ENCODE measurements at places on chromosomes 2 and 18. TPM values are rescaled to one million over a fixed set of nuclear protein-coding genes. Genes with fewer than 3 reads are reported as not detected.

SLC8A1 gene
- 98.9 TPM for total RNA-seq

MFSD6 gene
- total RNA-seq = 14.7 TPM

XDH gene
- 0.32 TPM for total RNA-seq

LRRC30 gene
- total RNA-seq = not detected

BIRC6 gene
- total RNA-seq = 211 TPM

KHK gene
- total RNA-seq = 1.3 TPM

ITGB6 gene
- total RNA-seq = not detected

CHST10 gene
- total RNA-seq = 12.2 TPM

SLC16A14 gene
- total RNA-seq = 3.5 TPM

TDRD15 gene
- not detected for total RNA-seq

ITGAV gene
- 260 TPM for total RNA-seq

All from fibroblast of villous mesenchyme (primary cell).